ENCODE measurements at places on chromosomes 5 and 9.
A peak's percentile ranks its signal among the peaks of the same experiment; 100 is the strongest.

DNA sequence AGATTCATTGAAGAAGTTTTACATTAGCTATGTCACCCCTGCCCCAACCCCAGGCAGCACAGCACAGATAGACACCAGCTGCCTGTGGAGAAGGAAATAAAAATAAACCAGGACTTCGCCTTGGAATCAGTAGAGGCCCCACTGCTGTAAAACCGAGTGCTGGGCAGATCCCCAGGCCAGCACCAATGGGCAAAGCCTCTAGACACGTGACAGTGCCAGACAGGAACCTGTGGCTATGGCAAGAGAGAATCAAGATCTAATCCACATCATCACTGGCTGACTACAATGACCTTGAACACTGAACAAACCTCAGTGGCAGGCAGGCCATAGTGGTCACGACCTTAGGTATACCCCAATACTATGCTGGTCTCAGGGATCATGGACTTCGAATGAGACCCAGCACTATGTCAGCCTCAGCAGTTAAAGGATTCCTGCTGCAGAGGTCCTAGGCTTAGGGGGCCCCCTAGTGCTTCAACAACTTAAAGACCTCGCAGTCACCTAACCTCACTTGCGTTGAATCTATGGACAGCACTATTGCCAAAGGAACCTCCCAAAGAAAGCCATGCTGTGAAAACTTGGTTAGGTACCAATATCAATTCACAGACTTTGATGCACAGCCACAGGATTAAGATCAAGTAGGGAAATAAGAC, 2118.6 kb upstream of the C9orf72 start:
- DNase-seq = peak; percentile 23
- no peaks in the 10 kb centered on the region for H3K4me1 ChIP-seq
- no peak overlapping the region for H3K27ac ChIP-seq

- no peak overlapping the region for H3K4me3 ChIP-seq
- no peaks in the 10 kb centered on the region for H3K36me3 ChIP-seq
- no peak overlapping the region for H3K27ac ChIP-seq
- no peaks in the 10 kb centered on the region for H3K4me1 ChIP-seq
- no peaks in the 10 kb centered on the region for H3K27me3 ChIP-seq
Measured at GRCh38 chr9:26809795-26810194, 82.8 kb downstream of the CAAP1 start.

DNA sequence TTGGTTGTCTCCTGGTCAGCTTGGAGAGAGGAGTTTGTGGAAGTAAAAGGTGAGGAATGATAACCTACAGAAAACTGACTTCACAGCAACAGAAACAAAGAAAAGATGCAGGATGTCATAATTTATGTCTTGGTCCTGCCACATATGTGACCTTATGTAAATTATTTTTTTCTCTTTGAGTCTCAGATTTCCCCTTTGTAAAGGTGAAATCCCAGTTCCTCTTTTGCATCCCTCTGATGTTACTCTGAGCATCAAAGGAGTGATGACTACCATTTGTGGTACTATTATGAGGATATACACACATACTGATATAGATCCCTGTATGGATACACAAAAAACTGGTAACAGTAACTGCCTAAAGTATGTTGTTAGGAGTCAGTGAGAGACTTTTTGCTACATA, 1.4 kb upstream of the THG1L start:
- DNase-seq = no peak
- peaks cover 17% of the 10 kb centered on the region for H3K36me3 ChIP-seq
- H3K27me3 ChIP-seq = no peaks in the 10 kb centered on the region
- no peak overlapping the region for H3K4me3 ChIP-seq

DNA sequence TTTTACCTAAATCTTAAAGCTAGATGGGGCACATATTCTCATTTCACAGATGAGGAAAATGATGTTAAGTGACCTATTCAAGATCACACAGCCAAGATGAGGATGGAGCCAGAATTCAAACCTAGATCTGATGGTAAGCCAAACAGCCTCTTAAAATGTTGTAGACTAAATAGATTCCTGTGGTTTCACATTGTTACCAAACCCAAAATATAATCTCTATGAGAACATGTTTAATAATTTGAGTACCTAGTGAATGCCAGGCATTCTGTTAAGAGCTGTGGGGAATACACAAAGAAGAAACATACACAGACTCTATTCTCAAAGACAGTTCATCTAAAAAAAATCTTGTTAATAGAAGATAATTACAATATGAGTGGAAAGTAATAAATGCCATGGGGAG, 25.2 kb downstream of the HOMER1 start:
- H3K36me3 ChIP-seq = no peaks in the 10 kb centered on the region
- no peak for DNase-seq
- no peak overlapping the region for H3K4me3 ChIP-seq
- H3K27me3 ChIP-seq = no peaks in the 10 kb centered on the region
- no peaks in the 10 kb centered on the region for H3K4me1 ChIP-seq
- no peak overlapping the region for H3K27ac ChIP-seq

DNA sequence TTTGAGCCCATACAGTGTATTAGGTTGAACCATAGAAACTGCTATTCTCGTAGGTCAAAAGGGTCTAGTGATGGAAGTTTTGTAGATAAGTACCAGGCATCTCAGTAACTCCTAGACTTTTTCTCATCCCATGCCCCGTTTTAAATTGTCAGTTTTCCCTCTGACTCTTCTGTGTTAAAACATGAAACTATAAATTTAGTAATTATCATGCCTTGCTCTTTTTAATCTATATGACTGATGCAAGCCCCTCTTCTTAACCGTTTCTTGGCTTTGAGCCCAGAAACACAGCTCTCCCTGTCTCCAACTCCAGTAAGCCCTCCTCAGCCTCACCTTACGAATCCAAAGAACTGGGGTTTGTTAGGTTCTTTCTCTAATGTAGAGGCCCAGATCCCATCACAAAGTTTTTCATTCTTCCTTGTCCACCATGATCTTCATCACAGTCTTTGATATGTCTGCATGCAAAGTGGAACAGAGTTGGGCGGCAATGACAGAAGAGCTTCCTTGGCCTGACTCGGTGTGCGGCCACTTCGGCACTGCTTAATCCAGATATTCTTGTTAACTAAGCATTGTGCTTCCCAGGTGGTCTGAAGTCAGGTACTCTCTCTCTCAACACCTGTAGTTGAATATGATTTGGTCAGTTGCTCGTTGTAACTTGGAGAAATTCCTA, 21.1 kb downstream of the RGMB start:
- H3K27me3 ChIP-seq = no peaks in the 10 kb centered on the region
- no peak overlapping the region for H3K4me3 ChIP-seq
- H3K4me1 ChIP-seq = no peaks in the 10 kb centered on the region
- H3K27ac ChIP-seq = no peak overlapping the region
